ENCODE measurements at places on chromosomes 11 and 22.
A peak's percentile ranks its signal among the peaks of the same experiment; 100 is the strongest.

- DNase-seq: no peak
Measured at GRCh38 chr11:123545726-123546270, 108.6 kb downstream of the SCN3B start.

GRCh38 chr11:120024046-120024445 lies 113.9 kb downstream of the TRIM29 start:
- DNase-seq: no peak

DNA sequence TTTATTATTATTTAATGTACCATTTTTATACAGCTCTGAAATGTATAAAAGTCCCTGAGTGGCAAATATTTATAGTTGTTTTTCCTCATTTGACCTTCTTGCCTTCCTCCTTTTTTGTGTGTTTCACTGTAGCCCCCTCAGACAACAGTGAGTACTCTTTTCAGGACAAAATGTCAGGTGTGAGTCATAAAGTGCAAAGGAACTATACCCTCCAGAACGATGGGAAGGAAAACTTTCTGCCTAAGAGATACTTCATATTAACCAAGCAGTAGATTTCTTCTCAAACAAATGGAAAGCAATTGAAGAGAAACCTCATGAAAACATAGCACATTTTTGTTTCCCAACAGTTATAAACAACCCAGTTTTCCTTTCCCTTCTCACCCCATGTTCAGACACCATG lies 16.1 kb upstream of the MS4A7 start:
- no peak for DNase-seq

DNA sequence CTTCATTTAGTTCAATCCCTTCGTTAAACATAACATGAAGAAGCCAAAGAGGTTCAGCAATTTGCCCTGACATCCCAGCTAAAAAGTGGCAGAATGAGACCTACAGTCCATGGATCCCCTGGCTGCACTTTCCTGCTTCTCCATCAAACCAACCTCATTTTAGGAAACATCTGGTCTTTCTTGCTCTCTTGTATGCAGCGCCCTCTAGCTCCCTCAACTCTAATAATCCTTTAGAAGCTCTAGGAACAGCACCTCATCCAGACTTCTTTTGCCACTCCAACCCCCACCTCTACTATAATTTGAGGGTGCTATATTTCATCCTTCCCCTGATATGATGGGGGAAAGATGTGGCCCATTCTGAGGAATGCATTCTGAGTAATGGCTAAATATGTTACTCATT lies 7.4 kb downstream of the CNTF start:
- DNase-seq: peak; percentile 36

GRCh38 chr11:72947229-72947628 lies 133.0 kb downstream of the ATG16L2 start:
- DNase-seq: peak; percentile 8

GRCh38 chr22:28935713-28936112 lies 52.3 kb downstream of the ZNRF3 start:
- no peak for DNase-seq

- no peak for DNase-seq
Measured at GRCh38 chr11:244376-244775, 7.6 kb downstream of the PSMD13 start.

GRCh38 chr11:10490398-10491241 lies 35.6 kb downstream of the AMPD3 start:
- peak; percentile 97 for DNase-seq

DNA sequence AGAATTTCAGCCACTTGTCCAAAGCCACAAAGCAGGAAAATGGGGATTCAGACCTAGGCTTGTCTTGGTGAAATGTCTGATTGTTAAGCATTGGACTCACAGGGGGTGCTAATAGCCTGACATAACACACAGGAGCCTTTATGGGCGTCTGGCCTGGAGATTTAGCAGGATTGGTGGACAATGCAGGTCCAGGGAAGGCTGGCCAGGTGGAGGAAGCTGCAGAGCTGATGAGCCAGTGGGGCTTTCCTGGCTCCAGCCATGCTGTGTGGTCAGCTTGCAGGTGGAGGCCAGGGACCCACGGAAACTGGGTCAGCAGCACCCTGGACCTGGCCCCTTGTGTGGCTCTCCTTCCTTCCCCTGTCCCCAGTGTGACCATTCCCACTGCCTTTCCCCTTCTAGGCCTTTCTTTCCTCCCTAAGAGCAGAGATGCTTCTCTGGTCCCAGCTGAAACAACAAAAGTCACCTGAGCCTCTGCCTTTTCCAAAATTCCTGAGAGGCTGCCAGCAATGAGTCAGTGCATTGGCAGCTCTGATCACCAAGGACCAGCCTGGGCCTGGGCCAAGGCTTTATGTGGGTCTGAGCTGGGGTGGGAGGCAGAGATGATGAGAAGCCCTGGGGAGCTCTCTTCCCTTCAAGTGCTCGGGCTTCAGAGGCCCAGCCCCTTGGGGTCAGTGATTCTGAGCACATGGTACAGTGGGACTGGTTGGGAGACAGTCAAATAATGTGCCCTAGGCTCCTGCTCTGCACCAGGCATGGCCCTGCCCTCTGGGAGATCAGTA lies 85.2 kb downstream of the CCDC81 start:
- peak; percentile 77 for DNase-seq

DNA sequence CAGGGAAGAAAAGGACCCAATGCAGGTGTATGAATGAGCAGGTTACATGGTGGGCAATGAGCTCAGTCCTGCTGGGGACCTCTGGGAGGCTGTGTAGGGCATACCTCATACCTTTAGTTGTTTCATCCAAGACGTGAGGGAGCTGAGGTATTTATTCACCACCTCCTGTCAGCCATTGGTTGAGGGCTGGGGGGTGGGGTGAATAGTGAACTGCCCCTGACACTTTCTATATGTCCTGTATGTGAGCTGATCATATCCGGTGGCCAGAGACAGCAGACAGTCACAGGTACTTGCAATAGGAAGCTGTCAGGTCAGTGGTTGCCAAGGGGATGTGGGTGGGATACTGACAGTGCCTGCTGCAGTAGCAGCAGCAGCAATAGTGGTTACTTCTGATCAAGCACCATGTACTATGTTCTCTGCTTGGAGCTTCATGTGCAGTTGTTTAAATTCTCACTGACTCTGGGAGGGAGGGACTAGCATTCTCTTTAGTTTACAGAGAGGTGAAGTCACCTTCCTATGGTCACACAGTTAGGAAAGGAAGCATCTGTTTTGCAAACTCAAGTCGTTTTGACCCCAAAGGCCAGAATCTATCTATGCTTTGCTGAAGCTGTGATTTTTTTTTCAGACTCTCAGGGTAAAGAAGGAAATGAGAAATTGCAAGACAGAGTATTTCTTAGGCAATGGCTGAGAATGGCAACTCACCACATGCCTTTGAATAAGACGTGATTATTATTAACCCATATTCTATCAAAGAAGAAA lies 54.0 kb downstream of the MIAT start:
- DNase-seq: no peak

DNA sequence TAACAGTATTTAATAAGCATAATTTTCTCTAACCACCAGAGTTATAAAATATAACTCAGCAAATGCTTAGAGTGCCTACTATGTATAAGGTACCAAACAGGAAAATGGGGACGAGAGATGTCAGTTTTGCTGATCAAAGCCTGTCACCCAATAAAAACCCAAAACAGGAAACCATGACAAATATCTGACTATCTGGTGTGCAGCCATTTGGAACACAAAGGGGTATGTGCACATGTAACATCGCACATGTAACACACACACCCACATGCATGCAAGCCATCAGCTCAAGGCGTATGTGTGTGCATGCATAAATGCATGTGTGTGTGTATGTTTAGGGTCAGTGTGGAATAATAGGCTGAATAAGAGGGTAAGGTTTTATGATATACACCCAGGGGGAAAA lies 64.2 kb downstream of the PRR5L start:
- DNase-seq: no peak

DNA sequence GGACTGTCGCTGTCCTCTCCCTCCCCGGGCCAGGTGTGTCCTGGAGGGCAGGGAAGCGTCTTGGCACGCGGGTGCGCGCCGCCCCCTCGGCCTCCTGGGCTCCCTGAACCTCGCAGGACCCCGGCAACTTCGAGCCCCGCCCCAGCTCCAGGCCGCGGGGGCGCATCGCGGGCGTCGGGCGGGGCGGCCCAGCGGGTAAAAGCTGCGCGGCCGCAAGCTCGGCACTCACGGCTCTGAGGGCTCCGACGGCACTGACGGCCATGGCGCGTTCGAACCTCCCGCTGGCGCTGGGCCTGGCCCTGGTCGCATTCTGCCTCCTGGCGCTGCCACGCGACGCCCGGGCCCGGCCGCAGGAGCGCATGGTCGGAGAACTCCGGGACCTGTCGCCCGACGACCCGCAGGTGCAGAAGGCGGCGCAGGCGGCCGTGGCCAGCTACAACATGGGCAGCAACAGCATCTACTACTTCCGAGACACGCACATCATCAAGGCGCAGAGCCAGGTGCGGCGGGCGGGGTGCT lies at the start of gene CST6:
CST6 (plus strand) TSS at position 224 of the 519 bp plus-strand sequence; CDS start at position 261, 37 bp downstream.
- no peak for DNase-seq

- no peak for DNase-seq
Measured at GRCh38 chr11:9626496-9627394, 37.1 kb upstream of the SWAP70 start.

GRCh38 chr22:23789121-23789520 lies 2.4 kb downstream of the SMARCB1 start:
- no peak for DNase-seq

DNA sequence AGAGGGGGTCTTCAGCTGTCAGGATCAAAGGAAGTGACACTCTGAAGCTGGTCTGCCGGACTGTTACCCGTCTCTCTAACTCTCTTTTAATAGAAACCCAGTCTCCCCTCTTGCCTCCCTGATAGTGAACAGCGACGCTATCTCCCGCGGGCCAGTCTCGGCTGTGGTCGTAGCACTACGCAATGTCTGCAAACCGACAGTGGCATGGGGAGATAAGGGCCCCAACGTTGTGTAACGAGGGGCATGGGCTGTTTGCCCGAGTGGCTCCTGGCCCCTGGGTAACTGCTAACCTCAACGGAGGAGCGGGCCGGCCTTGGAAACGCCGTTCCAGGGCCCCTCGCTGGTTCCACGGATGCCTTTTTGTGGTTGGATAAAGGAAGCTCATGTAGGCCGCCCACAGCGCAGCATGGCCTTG lies 23.3 kb downstream of the ZBTB16 start:
- no peak for DNase-seq

DNA sequence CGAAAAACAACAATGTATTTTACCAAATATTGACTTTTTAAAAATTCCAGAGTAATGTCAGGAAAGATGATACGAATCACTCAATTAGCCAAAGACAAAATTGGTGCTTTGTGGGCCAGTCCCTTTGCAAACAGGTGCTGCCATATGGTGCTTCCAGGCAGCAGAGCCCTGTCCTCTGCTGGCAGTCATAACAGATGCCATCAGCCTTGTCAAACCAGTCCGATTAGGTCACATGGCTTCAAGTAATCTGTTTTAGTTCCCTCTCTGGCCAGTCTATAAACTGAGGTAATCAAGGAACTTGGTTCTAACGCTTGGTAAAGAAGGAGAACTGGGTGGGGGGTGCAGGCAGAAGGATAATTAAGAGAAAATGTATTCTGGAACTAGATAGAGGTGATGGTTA lies 49.1 kb upstream of the CAPRIN1 start:
- DNase-seq: no peak

GRCh38 chr11:111694851-111695250 lies 71.3 kb downstream of the PPP2R1B start:
- peak; percentile 66 for DNase-seq
